ENCODE measurements at places on chromosomes 12 and 14.

DNA sequence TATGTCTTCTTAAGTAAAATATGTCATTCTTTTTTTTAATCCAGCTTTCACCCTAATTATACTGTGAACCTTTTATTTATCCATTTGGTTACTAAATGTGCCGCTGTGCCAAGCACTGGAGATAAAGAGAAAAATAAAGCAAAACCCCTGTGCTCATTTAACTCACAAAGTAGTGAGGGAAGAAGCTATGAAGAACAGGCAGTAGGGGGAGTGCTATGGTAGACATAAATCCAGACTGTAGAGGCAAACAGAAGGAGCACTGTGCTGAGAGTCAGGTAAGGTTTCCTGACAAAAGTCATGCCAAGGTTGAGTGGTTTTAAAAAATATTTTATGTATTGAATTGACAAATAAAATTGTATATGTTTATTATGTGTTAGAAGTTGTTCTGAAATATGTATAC is 188.5 kb upstream of the SYT10 start:
- no peak for DNase-seq

GRCh38 chr12:48069241-48069640 is 36.6 kb downstream of the SENP1 start:
- no peak for DNase-seq

DNA sequence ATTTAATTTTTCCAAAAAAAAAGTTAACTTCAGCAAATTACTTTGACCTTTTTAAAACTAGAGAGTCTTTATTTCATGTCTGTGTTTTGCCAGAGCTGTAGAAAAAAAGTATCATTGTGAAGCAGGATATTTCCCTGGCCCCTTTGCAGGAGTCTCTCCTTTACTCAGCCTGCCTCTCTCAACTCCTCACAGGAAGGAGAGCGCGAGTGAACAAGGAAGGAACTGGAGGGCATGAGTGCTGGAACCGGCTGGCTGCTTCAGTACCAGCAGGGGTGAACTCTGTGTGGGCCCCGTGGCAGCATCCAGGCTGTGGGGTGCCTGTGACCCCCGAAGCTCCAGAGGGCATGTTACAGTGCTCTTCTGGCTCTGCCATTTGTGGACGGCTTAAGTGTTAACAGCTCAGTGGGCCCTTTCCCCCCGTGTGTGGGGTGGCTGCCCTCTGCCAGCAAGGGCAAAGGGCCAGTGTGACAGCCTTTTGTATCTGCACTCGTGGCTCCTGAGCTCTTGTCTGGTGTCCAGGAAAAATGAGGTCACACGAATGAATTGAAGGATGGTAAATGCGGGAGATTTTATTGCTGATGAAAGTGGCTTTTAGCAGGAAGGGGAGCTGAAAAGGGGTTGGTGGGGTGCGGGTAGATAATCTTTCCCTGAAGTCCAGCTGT is 76.6 kb upstream of the KCNH3 start:
- no peak for DNase-seq

DNA sequence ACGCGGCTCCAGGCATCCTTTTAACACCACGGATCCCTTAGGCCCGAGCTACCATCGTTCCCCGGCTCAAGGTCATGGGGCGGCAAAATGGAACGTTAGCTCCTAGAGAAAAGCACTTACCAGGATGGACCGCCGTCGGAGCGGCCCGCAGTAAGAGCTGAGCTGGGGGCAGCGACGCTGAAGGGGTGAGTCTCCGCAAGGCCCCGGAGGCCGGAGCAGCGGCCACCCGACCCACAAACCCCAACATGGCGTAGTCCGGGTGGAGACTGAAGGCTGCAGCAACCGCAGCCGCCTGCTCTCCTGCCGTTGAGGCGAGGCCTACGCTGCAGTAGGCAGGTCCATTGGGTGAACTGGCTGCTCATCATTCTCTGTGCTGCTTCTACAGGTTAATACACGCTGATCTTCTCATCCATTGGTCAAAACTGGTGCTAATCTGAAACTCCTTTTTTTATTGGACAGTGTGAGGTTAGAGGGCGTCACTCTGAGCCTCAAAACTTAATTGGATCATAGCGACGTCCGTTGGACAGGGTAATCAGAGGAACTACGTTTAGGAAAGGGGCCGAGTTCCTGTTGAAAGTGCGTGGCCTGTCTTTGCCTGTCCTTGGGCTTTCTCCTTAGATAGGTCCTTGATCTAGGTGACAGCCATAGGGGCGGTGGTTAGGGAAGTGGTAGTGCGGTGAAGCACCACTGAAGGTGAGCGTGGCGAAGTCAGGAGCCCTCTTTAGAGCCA is at the start of gene ATP5F1B:
TSS of gene ATP5F1B (minus strand) at position 268 of the 730 bp plus-strand sequence. CDS start at position 247, 21 bp downstream.
- DNase-seq: peak; percentile 63

GRCh38 chr12:50720085-50720484 is 43.8 kb upstream of the ATF1 start:
- no peak for DNase-seq

GRCh38 chr14:65783576-65783975 is 371.0 kb downstream of the FUT8 start:
- DNase-seq: no peak

All from activated gamma-delta T cell (primary cell).